ENCODE measurements at places on chromosomes 4 and X.

GRCh38 chr4:122731676-122732075 lies 828 bp upstream of the BBS12 start:
- no peak for DNase-seq

GRCh38 chr4:152369902-152370295 lies 166.0 kb downstream of the FBXW7 start:
- DNase-seq: no peak

DNA sequence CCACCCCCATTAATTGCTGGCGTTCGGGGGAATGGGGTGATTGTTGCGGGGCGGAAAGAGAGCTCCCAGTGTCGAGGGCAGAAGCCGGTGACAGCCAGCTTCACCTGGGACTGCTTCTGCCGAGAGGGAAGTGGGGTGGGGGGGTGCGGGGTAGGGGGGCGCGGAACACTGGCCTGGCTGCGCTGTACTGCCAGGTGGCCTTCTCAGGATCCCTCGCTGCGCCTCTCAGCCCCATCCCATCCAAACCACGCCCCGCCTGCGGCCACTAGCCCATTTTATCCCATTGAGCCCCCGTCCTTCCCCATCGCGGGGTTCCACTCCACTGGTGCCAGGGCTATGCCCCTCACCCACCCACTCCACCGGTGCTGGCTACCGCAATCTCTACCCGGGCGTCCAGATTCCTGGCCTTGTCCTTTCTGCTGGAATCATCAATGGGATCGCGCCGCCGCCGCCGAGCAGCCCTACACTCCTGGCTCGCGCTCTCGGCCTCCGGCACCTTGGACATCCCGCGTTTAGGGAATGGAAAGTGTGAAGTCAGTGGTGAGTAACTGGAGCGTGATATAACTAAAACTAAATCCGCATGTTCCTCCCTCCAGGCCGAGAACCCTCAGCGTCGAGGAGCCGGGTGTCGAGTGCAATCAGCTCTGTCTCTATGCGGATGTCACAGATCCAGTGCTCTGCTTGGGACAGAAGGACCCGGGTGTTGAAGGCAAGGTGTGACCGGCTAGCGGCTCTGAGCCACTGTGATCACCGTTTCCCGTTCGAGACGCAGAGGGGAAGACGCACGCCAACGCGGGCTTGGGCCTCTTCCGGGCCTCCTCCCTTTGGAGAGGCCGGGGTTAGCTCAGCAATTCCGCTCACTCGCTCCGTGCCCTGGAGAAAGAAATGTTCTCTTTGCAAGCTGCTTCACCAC lies 20.5 kb downstream of the NKX3-2 start:
- DNase-seq: no peak

DNA sequence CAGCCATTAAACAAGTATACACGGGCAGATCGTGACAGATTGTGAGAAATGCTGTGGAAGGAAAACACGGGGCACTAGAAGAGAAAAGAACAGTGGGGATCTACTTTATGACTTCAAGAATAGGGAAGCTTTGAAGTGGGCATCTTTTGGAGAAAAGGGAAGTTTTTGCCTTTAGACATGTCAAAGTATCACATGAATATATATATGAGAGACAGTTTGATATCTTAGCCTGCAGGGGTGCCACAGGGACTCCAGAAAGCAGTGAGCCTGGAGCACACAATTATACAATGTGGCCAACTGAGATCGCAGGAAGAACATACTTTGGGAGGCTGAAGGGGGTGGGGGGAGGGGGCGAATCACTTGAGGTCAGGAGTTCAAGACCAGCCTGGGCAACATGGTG lies 35.7 kb downstream of the RELL1 start:
- DNase-seq: no peak

DNA sequence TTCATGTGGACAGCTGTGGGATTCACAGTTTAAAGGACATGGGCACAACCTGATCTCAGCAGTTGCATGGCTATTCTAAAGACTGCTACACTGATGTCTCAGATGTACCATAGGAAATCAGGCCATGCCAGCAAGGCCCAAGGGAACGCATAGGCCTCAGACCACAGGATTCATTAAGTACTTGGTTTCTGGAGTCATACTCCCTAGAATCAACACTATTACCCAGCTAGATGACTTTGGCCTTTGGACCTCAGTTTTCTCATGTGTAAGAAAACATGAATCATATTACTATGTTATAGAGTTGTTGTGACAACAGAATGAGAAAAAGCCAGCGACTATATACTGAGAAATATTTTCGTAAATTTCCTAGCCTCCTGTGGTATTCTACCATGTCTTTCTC lies 67.9 kb downstream of the NHS start:
- no peak for DNase-seq

DNA sequence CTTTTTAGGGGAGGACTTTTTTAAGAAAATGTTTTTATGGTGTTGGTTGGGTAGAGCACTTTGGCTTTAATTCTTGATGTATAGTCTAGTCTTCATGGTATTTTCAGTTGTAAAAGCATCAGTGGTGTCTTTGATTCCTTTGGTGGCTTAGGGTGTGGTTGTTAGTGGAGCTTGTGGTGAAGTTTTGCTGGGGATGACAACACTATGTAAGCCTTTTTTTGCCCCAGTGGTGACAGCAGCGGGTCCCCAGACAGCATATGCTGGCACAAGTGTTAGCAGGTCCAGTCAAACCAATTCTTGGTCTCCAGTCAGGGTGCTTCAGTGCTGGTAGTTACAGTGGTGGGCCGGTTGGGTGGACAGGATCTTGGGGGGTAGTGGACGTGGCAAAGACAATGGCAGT lies 52.0 kb downstream of the CHIC1 start:
- DNase-seq: no peak

DNA sequence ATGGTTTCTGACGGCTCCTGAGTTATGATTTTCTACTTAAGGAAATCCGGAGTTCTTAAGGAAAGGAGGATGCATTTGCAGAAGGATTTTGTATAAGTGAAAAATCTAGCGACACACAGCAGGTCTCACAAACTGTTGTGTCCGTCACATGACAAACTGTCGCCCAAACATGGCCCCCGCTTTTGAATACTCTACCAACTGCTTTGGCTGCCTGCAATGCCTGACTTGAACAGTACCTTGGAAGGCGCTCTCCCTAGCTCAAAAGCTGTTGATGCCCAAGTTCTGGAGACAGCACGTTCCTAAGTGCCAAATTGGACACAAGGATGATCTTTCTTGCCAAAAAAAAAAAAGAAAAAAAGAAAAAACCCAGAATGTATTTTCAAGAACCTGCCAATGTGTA lies 103.2 kb downstream of the ENPP6 start:
- no peak for DNase-seq

DNA sequence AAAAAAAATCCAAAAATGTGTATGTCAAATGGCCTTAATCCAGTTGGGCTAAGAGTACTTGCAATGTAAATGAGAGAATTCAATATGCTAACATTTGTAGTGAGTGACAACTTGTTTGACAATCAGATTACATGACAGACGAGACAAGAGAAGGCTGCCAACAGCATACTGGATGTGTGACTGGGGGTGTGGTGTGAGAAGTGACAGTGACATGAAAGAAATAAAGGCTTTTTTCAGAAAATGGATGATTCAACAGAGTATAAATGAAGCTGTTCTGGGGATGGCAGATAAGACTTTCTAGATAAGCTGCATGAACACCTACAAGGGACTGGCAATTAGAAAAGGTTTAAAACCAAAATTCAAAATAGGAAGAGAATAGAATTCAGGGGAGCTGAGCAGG lies 143.4 kb downstream of the CENPC start:
- DNase-seq: no peak
